ENCODE measurements at places on chromosomes 6 and 20.
A peak's percentile ranks its signal among the peaks of the same experiment; 100 is the strongest.

GRCh38 chr6:143743301-143744166, 65.8 kb downstream of the PHACTR2 start:
- no peak for DNase-seq

- DNase-seq: no peak
These were observed 8.2 kb upstream of the BPIFA2 start for GRCh38 chr20:33159713-33160112.

GRCh38 chr6:121849477-121849876, 414.0 kb downstream of the GJA1 start:
- no peak for DNase-seq

GRCh38 chr6:145286916-145287315, 448.4 kb downstream of the EPM2A start:
- DNase-seq: no peak

- DNase-seq: no peak
These were observed 12.5 kb downstream of the JAG1 start for GRCh38 chr20:10661261-10661660.

- no peak for DNase-seq
These were observed 10.3 kb upstream of the TBC1D32 start for GRCh38 chr6:121344539-121344938.

DNA sequence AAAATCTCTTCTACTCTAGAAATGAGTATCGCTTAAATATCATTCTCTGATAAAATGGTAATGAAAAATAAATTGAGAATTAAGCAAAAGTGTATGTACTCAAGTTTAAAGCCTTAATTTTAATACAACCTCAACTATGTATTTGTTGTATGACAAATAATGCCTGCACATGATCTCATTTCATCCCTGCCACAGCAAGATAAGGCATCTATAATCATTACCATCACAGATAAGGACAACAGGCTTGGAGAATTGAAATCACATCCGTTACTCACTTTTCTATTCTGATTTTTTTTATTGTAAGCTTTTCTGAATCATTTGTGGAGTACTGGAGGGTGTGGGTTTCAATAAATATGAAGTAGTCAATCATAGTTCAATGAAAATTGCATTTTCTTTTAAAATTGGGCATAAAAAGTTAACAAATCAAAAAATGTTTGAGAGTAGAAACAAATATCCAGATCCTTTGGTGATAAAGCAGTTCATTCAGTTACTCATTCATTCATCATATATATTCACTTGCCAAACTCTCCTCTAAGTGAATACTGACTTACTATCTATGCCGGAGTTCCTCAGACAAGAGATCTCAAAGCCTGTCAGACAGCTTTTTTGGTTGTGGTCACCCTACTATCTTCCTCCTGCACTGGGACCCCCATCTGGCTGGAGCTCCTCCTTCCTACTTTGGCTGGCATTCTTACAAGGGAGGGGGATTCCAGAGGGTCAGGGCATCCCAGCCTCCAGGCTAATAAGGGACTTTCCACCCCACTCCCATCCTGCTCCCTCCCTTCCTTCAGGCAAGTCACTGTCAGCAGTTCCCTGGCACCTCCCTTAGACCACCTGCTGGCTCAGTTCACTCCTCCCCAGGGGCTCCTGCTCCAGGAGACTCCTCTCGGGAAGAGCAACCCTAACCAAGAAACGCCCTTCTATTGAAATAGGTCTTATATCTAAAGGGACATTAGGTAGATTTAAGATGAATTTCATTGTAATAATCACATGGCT, 118.6 kb downstream of the OGFRL1 start:
- DNase-seq: no peak

GRCh38 chr20:56820984-56821383, 191.9 kb downstream of the TFAP2C start:
- DNase-seq: no peak

DNA sequence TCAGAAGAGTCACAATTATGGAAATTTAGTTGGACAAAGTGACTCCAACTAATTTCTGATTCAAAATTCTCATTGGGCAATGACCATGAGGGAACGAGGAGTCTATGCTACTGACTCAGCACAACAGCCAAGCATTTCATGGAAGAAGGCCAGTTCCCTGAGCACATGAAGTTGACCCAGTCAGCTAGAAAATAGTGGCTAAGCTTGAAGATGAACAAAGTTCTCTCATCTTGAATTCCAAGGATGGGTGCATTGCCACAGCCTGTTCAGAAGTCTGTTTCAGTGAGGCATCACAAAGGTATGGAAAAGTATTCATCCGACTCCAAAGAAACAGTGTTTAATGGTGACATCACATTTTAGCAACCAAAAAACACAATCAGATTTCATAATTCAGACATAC, 676.9 kb downstream of the HACE1 start:
- no peak for DNase-seq

- DNase-seq: no peak
These were observed 1395.2 kb downstream of the EPHA7 start for GRCh38 chr6:92024110-92024509.

- no peak for DNase-seq
These were observed 39.2 kb downstream of the ANKS1A start for GRCh38 chr6:34928220-34928619.

DNA sequence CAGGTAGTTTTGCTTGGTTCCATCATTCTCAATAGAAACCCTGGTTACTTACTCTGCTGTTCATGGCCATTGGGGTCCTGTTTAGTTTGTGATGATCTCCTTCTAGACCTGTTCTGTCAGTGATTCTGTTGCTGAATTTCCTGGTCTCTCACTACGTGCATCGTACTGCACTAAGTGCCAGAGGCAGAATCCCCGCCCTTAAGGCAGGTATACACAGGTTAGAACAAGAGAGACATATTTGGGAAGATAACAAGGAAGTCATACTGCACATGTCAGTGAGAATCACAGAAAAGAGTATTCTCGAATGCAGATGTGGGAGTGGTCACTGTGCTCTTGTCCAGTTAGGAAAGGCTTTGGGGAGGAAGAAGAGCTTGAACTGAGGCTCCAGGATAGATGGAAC, 148.1 kb upstream of the MYLIP start:
- DNase-seq: no peak

- no peak for DNase-seq
These were observed 159.2 kb downstream of the SYCP2 start for GRCh38 chr20:59774204-59774641.

DNA sequence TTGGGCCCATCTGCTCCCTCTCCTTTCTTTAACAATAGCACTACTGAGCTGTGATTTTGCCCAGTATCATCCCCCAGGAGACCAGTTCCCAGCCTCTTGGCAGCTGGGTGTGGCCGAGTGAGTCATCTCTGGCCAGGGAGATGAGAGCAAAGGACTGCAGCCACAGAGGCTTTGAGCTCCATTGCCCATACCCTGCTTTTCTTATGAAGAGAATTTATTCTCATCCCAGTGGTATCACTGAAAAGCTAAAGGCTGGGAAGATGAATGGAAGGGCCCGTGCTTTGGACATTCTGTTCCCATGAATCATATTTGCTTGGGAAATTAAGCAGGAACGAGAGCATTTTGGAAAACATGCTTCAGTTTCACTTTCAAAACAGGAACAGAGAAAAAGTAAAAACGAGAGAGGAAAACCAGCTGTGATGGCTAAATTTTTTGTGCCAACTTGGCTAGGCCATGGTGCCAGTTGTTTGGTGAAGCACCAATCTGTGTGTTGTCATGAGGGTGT, 14.9 kb downstream of the CST3 start:
- no peak for DNase-seq

- no peak for DNase-seq
These were observed 81.6 kb downstream of the KCNB1 start for GRCh38 chr20:49400904-49401303.

- no peak for DNase-seq
These were observed 63.4 kb upstream of the MAP3K7 start for GRCh38 chr6:90650041-90650940.

GRCh38 chr6:166743406-166744222, 116.6 kb upstream of the RPS6KA2 start:
- no peak for DNase-seq

DNA sequence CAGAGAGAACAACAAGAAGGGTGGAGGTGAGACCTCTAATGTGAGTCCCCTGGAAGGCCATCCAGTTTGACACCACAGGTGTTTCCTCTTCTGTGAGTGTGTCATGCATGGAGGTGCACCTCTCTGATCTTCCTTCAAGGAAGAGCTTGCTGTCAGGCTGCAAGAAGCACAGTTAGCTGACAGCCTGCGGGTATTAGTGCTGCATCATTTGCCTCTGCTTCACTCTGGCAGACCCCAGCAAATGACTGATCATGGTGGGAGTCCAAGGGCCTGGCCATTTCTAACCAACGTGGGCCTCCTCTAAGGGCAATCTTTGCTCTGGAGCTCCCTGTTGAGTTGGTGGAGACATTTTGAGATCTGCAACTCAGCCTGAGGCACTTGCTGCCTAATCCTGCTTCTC, 206.3 kb downstream of the EPHA7 start:
- no peak for DNase-seq

DNA sequence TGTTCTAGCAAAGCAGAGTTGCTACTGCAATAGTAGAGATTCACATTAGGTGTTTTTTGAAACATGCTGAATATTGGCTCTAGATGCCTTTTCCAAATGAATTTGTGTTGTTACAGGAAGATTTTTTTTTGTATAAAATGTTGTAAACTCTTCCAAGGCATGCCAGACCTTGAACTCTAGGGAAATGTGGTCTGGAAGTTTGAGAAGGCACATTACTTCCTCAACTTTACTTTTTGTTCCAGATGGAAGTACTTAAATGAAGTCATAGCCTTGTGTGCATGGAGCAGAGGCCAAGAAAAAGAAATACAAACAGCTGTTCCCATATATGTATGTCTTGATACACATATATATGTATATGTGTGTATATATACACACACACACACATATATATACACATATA, 585.7 kb upstream of the MARCKS start:
- DNase-seq: no peak

- DNase-seq: no peak
These were observed 9.8 kb downstream of the SYNGAP1 start for GRCh38 chr6:33429750-33430052.

- DNase-seq: no peak
These were observed 65.3 kb upstream of the ID4 start for GRCh38 chr6:19771753-19772336.

DNA sequence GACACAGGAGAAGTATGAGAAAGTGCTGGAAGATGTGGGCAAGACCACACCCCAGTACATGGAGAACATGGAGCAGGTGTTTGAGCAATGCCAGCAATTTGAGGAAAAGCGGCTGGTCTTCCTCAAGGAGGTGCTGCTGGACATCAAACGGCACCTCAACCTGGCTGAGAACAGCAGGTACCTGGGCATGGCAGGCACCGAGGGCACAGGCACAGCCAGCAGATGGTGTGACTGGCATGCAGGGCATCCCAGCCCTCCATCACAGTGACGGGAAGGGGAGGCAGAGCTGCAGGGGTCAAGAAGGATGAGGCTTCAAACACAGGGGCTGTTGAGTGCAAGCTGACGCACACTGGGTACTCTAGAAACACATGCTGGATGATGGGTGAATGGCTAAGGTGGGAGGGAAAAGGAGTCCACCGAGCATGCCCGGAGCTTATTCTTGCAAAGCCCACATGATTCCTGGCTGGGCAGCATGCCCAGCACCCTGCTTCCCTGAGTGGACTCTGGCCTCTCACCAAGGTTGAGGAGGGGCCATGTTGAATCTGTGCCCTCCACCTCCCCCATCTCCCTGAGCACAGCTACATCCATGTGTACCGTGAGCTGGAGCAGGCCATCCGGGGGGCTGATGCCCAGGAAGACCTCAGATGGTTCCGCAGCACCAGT, 26.3 kb downstream of the SPDEF start:
- DNase-seq: no peak

GRCh38 chr20:19440660-19441527, 228.5 kb downstream of the SLC24A3 start:
- no peak for DNase-seq

GRCh38 chr6:137162692-137163306, 10.6 kb downstream of the IL22RA2 start:
- no peak for DNase-seq

- DNase-seq: peak; percentile 33
These were observed 94.7 kb downstream of the RTN4IP1 start for GRCh38 chr6:106534564-106534982.

- no peak for DNase-seq
These were observed 115.6 kb upstream of the ADGRF1 start for GRCh38 chr6:47157653-47158219.

- DNase-seq: no peak
These were observed 25.0 kb upstream of the SCGN start for GRCh38 chr6:25627001-25627400.

DNA sequence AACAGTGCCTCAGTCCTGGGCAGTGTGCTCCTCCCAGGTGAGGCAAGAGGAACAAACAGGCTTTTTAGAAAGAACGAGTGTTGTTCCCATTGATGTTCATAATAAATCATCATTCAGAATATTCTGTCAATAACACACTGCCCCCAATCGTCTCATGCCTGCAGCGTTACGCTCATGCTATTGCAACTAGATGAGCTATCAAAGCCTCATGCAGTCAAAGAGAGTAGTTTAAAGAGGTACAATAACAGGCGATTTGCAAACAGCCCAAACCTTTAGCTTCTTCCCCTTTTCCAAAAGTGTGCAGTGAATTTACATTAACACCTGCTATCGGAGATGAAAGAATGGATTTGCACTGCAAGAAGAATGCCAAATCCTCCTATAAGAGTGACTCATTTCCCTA, 1164.7 kb upstream of the MAP3K7 start:
- DNase-seq: no peak

DNA sequence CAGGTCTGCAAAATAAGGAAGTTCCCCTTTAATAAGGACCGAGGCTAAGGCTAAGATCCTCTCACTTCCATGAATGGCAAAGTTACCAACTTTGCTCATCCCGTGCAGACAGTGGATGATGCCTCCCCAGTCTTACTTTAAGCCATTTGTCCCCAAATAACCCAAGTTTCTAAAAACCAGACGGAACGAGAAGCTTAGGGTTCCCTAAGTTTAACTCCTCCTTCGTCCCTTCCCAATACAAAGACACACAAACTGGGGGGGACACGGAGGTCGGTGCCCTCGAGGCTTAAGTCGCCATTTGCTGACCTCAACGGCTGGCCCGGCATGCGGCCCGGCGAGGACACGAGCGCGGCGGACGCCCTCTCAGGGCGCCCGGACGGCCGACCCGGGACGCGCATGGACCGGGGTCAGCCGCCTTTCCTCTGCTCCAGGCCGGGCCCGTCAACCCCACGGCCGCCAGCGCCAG, 527 bp downstream of the FBXO30 start:
- DNase-seq: no peak

DNA sequence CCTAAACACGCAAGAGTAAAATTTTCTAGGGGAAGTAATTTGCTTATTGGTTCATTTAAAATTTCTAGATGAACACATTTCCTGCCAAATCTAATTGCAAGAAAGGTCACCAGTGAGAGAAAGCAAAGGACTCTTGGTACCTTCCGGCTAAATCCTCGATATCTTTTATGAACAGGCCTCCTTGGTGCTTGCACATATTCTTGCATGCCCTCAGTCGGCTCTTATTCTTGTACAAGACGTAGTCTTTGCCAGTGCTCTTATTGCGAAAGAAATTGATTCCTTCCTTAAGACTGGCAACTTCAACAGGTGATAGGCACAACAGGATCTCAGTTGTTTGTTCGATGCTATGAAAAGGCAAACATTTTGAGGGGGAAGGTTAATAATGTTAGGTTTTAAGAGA, 141.7 kb upstream of the CARMIL1 start:
- DNase-seq: no peak

Data from activated CD4-positive, alpha-beta T cell treated with anti-CD3 and anti-CD28 coated beads for 24 hours (primary cell).